ENCODE measurements at places on chromosomes 11 and 22. TPM values are rescaled to one million over a fixed set of nuclear protein-coding genes. Genes with fewer than 3 reads are reported as not detected.

- H3K4me1 ChIP-seq: no peaks in the 10 kb centered on the region
- H3K36me3 ChIP-seq: no peaks in the 10 kb centered on the region
- no peak overlapping the region for H3K4me3 ChIP-seq
- peaks cover 22% of the 10 kb centered on the region for H3K27me3 ChIP-seq
Measured at GRCh38 chr11:36775130-36775529, 177.1 kb upstream of the RAG2 start.

GRCh38 chr11:11996321-11997048 lies 11.9 kb downstream of the DKK3 start:
- peaks cover 4% of the 10 kb centered on the region for H3K4me1 ChIP-seq
- no peak for DNase-seq
- no peak overlapping the region for H3K4me3 ChIP-seq
- H3K27me3 ChIP-seq: peaks cover 23% of the 10 kb centered on the region
- no peak overlapping the region for H3K27ac ChIP-seq
- no peaks in the 10 kb centered on the region for H3K36me3 ChIP-seq

- no peak for DNase-seq
- no peak overlapping the region for H3K27ac ChIP-seq
- H3K27me3 ChIP-seq: peaks cover 15% of the 10 kb centered on the region
- H3K4me1 ChIP-seq: no peaks in the 10 kb centered on the region
- H3K36me3 ChIP-seq: no peaks in the 10 kb centered on the region
Measured at GRCh38 chr22:28402060-28402459, 277.6 kb downstream of the TTC28 start.

PATE4 gene
- polyA plus RNA-seq: not detected

MAP6 gene
- polyA plus RNA-seq: 0.32 TPM

LRRC51 gene
- 1.6 TPM for polyA plus RNA-seq

DNA sequence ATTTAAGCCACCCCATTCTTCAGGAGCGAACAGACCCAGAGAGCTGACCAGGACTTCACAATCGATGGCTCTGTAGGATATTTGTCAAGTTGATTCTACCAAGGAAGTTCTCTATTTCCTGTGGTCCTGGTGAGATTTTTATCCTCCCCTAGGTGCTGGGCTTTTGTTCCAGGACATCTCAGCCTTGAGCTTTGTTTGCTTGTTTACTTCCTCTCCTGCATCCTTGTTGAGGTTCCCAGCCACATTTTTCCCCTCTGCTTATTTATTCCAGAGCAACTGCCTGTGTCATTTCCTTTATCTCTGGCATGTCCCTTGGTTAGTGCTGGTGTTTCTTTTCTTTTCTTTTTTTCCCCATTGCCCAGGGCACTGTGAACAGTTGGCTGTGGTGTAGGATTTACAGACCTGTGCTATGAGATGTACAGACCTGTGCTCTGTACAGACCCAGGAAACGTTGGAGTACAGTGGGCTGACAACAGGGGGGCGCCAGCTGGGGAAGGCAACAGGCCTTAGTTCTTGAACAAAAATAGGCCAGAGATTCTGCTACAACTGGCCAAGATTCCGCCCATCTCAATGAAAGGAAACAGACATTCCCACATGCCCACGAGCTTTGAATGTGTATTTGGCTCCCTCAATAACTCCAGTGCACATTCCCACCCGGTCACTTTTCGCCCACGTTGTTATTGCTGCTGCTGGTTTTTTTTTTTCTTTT lies 235.9 kb upstream of the DDI1 start:
- DNase-seq: no peak
- no peak overlapping the region for H3K4me3 ChIP-seq
- H3K27ac ChIP-seq: no peak overlapping the region
- H3K36me3 ChIP-seq: no peaks in the 10 kb centered on the region
- H3K27me3 ChIP-seq: no peaks in the 10 kb centered on the region
- no peaks in the 10 kb centered on the region for H3K4me1 ChIP-seq

- H3K4me3 ChIP-seq: no peak overlapping the region
- no peaks in the 10 kb centered on the region for H3K36me3 ChIP-seq
- H3K27ac ChIP-seq: no peak overlapping the region
- H3K4me1 ChIP-seq: peaks cover 5% of the 10 kb centered on the region
- DNase-seq: no peak
- no peaks in the 10 kb centered on the region for H3K27me3 ChIP-seq
Measured at GRCh38 chr11:61736310-61736709, 16.1 kb upstream of the MYRF start.

SPON1 gene
- 0.49 TPM for polyA plus RNA-seq

- H3K27me3 ChIP-seq: no peaks in the 10 kb centered on the region
- peaks cover 7% of the 10 kb centered on the region for H3K36me3 ChIP-seq
- H3K4me3 ChIP-seq: no peak overlapping the region
- no peak overlapping the region for H3K27ac ChIP-seq
Measured at GRCh38 chr11:107494055-107494454, 36.4 kb upstream of the CWF19L2 start.

GRCh38 chr11:18485913-18486528 lies 30.4 kb downstream of the LDHAL6A start:
- H3K27ac ChIP-seq: peak overlapping the region; percentile 83
- peaks cover 5% of the 10 kb centered on the region for H3K4me1 ChIP-seq
- H3K27me3 ChIP-seq: no peaks in the 10 kb centered on the region
- DNase-seq: no peak
- H3K4me3 ChIP-seq: no peak overlapping the region

UBQLN3 gene
- not detected for polyA plus RNA-seq

GRCh38 chr11:33931067-33931466 lies 39.2 kb upstream of the LMO2 start:
- peak overlapping the region; percentile 20 for H3K4me3 ChIP-seq
- H3K27ac ChIP-seq: no peak overlapping the region
- no peak for DNase-seq
- peaks cover 16% of the 10 kb centered on the region for H3K36me3 ChIP-seq
- H3K27me3 ChIP-seq: peaks cover 9% of the 10 kb centered on the region
- H3K4me1 ChIP-seq: peaks cover 6% of the 10 kb centered on the region

GRCh38 chr22:28105413-28105812 lies 186.4 kb upstream of the PITPNB start:
- no peaks in the 10 kb centered on the region for H3K4me1 ChIP-seq
- no peaks in the 10 kb centered on the region for H3K36me3 ChIP-seq
- no peak overlapping the region for H3K4me3 ChIP-seq

DNA sequence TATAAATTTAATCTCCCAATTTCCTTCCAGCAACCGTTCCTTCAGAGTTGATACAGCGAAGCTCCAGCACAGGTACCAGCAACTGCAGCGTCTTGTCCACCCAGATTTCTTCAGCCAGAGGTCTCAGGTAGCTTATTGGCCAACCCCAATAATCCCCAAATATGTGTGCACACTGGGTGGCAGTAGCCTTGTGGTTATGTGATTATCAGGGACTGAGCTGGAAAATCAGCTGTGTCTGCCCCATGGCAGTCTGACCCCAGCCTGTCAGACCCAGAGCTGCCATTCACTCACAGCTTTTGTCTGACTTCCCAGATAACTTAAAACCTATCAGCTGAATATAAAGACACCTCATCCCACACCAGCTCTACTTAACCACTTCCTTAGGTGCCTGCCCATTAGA lies 2.0 kb downstream of the HSCB start:
- no peaks in the 10 kb centered on the region for H3K27me3 ChIP-seq
- peaks cover under 1% of the 10 kb centered on the region for H3K36me3 ChIP-seq
- peak overlapping the region; percentile 64 for H3K27ac ChIP-seq
- H3K4me3 ChIP-seq: no peak overlapping the region

DDX25 gene
- polyA plus RNA-seq: not detected

DNA sequence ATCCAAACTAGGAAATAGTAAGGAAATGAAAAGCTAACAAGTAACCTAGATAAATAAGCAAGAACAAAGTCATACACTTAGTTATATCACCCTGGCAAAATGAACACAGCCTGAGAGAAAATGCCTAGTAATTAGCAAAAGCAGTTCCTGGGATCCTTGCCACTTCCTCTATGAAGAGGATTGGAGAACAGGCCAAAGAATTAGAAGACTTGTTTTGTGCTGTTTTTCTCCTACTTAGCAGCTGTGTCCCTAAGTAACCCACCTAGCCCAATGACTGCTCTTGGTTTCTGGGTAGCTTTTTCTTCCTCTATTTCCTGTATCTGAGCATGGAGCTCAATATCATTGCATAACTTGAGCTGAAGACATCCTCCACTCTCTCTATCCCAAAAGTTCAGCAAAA lies 713.9 kb downstream of the ETS1 start:
- no peaks in the 10 kb centered on the region for H3K4me1 ChIP-seq
- no peak for DNase-seq
- H3K27ac ChIP-seq: no peak overlapping the region

C11orf16 gene
- not detected for polyA plus RNA-seq

THYN1 gene
- polyA plus RNA-seq: 109 TPM

DNA sequence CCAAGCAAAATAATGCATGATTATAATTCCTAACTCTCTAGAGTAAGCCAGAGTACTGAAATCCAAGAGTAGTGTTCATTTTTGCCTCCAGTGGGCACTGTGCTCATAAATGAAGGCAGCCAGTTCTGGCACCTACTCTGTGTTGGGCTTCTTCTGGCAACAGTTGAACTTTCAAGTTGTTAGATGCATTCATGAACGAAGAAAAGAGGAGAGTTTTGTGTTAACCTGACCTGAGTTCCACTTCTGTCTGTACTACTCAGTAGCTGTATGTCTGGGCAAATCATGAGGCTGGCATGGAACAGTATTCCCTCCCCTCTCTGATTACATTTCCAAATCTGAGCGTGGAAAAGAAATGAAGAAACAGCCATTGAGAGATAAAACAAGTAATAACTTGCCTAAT lies 20.3 kb upstream of the TENM4 start:
- H3K27me3 ChIP-seq: peaks cover 31% of the 10 kb centered on the region
- no peak overlapping the region for H3K27ac ChIP-seq
- H3K36me3 ChIP-seq: no peaks in the 10 kb centered on the region
- no peaks in the 10 kb centered on the region for H3K4me1 ChIP-seq
- no peak for DNase-seq

DNA sequence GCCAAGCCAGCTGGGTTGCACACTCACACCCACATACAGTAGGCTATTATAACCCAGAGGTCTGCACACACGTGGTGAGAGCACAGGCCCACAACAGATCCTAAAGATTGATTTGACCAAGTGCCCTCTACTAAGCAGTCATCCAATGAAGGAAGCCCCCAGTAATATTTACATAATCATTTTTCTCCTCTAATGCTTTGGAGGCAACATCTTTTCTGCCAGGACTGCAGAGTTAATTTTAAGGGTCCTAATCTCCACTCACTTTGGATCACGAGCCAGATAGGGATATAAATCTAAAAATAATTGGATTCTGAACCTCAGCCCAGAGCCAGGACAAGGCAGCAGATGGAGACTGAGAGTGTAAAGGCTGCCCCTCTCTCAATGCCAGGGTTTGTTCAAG lies 49.1 kb upstream of the MTNR1B start:
- H3K27ac ChIP-seq: no peak overlapping the region
- no peak overlapping the region for H3K4me3 ChIP-seq
- no peaks in the 10 kb centered on the region for H3K27me3 ChIP-seq
- DNase-seq: no peak
- no peaks in the 10 kb centered on the region for H3K36me3 ChIP-seq
- no peaks in the 10 kb centered on the region for H3K4me1 ChIP-seq

DNA sequence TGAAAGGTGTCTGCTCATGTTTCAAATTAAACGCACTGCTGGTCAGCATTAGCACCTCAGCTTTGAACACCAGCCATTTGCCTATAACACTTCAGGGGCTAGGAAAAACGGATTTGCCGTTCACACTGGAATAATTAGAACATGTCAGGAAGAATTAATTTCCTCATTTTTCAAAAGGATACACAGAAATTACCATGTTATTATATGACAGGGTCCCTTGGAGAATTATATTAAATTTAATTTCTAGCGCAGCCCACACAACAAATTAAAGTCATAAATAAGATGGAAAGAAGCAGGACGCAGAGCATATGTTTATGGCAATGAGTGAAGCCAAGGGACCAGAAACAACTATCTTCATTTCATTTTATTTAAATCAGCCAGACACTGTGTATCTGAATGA lies 83.8 kb upstream of the SOX6 start:
- no peak for DNase-seq
- H3K27ac ChIP-seq: no peak overlapping the region
- no peaks in the 10 kb centered on the region for H3K27me3 ChIP-seq
- no peaks in the 10 kb centered on the region for H3K4me1 ChIP-seq

DNA sequence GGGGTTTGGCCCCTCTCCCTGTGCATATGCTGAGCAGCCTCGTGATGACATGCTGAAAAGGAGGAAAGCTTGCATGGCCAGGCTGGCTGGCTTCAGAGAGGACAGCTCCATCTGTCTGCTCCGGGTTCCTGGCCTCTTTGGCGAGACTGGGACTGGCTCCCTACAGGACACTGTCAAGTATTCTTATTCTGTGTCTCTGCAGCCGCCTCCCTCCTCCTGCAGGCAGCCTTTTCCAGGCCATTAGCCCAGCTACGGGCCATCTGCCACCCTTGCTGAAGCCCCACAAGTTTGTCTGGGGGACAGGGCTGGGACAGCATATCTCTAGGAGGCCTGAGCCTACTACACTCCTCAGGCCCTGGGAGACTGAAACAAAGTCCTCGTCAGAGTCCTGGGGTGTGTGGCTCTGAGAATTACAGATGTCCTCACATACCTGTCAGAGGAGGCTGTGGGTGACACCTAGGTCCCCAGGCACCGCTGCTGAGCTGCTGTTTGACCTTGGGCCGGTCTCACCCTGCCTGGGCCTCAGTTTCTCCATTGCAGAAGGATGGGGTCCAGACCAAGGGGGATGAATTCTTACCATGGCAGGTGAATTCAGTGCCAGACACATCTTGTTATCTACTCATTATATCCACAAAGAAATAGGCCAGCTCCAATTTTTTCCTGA lies 11.0 kb downstream of the MRGPRG start:
- no peaks in the 10 kb centered on the region for H3K4me1 ChIP-seq
- H3K4me3 ChIP-seq: no peak overlapping the region
- peaks cover 6% of the 10 kb centered on the region for H3K27me3 ChIP-seq
- no peak overlapping the region for H3K27ac ChIP-seq

GLB1L3 gene
- not detected for polyA plus RNA-seq

SYT8 gene
- not detected for polyA plus RNA-seq

NRGN gene
- 6.2 TPM for polyA plus RNA-seq
